ENCODE measurements at places on chromosomes 4 and X. TPM values are rescaled to one million over a fixed set of nuclear protein-coding genes. Genes with fewer than 3 reads are reported as not detected.

- DNase-seq, result no peak
Measured at GRCh38 chr4:184364100-184364921, 110.0 kb downstream of the IRF2 start.

DNA sequence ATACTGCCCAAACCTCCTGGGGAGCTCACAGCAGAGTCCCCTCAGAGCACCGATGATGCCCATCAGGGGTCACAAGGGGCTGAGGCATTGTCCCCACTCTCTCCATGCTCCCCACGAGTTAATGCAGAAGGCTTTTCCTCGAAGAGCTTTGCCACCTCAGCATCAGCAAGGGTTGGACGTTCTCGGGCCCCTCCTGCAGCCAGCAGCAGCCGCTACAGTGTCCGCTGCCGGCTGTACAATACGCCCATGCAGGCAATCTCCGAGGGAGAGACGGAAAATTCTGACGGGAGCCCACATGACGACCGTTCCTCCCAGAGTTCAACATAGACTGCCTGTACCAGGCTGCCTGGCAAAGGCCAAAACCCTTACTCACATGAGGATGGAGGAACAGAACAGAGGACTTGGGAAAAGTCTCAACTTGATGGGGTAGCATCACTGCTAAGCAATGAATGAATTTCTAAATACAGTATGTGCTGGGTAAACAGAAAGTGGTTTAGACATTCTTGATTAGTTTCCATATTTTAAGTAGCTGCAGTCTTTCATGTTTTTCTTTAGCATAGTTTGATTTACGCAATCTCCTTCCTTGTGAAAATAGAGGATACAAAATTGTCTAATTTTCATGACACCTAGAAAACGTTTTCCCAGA is 5.0 kb upstream of the SCML1 start:
- DNase-seq, result no peak

- no peak for DNase-seq
Measured at GRCh38 chr4:38699112-38699511, 35.1 kb downstream of the KLF3 start.

GRCh38 chr4:187940299-187940698 is 55.3 kb upstream of the ZFP42 start:
- DNase-seq, result no peak

DNA sequence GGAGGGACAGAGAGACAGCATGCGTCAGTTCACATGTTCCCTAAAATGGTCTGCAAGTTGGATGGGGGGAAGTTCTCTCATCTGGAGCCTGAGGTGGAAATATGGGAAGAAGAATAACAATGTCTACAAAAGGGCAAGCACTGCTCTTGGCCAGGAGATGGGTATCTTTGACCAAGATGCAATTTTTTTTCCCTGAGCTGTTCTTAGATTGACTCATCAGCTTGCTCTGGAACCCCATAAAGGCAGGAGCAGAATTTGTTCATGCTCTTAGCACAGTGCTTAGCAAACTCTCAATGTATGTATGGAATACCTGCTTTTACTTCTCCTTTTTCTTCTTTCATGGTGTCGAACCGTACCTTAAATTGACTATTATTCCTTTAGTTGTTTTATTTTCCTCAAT is 90.5 kb upstream of the ZNF827 start:
- DNase-seq, result no peak

DNA sequence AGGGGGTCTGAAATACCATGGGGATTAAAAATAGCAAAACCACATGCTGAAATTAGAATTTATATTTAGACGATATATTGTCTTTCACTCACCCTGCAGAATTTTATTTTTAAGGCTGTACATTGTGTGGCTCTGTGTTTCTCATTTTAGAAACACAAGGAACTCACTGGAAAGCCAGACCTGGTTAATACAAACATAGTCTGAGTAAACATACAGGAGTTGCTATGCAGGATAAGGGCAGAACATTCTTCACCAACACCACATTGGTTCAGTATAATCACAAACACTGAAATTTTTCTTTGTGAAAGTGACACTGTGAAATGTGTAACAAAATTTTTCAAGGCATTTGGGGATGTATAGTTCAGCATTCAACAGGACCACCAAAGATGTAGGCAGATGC is 115.5 kb downstream of the ARX start:
- DNase-seq, result no peak

DNA sequence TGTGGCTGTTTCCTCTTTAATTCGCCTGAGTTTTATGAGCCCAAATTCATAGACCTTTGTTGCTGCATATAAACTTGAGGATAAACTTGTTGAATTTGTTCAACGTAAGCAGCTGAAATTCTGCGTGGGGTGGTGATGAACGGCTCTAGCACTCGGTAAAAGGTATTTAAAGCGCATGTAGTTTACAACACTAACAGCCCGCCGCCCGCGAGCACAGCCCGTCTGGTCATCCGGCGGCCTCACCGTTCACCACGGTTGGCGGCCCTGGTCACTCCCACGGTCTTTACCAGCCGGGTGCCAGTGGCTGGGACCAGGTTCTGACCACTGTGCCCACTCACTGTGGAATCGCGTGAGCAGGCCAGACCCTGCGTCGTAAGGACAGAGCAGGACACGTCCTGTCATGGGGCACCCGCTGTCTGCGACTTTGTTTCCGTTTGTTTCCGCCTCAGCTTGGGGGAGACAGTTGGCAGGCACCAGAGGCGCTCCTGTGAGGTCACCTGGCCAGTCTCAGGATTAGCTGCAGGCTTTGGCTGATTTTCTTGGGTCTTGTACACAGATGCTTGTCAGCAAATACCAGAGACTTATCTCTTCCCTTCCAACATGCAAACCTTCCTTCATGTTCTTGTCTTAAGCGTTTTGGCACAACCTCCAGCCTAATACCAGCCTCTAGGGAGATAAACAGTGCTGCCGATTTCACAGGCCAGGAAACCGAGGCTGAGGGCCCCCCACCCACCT is 36.8 kb upstream of the SPON2 start:
- DNase-seq, result no peak

DNA sequence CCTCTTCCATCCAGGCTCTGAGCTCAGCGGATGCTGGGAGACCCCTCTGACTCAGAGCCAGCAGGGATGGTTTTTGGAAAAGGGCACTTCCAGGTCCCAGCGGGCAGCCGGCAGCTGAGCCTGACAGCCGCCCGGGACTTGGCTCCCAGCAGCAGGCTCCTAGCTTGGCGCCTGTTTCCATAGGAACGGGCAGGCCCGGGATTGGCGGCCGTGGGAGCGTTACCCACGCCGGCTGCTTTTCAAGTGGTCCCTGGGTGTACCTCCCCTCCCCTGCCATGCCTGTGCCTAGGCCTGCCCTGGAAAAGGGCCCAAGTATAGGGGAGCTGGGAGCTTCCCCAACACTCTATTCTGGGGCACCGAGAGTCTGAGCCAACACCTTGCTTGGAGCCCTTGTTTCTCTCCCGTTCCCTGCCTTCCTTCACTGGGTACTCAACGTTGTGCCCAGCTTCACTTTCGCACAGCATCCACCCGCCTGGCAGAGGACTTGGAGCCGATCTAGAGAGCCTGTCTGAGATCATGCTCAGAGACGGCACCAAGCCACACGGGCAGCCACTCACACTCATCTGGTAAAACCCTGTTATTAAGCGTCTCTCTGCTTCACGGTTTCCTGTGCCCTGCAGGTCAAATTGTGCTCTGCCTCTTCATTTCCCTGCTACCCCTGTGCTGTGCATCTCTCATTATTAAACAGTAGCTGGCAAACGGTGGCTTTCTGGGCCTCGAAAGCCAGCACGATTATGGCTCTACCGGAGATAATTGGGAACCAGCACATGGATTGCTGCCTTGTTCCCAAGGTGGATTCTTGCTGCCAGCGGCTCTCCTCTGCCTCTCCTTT is 521.5 kb downstream of the BCOR start:
- DNase-seq, result no peak

- DNase-seq, result no peak
Measured at GRCh38 chr4:119041396-119041795, 94.2 kb upstream of the MYOZ2 start.

- DNase-seq, result no peak
Measured at GRCh38 chr4:47974566-47974965, 41.9 kb downstream of the CNGA1 start.

GRCh38 chr4:137632842-137633241 is 100.5 kb upstream of the PCDH18 start:
- DNase-seq, result no peak

GRCh38 chr4:6362896-6363295 is 93.2 kb downstream of the WFS1 start:
- DNase-seq, result no peak

- no peak for DNase-seq
Measured at GRCh38 chrX:16827225-16827624, 41.0 kb downstream of the TXLNG start.

- DNase-seq, result no peak
Measured at GRCh38 chr4:183471946-183472708, 27.7 kb downstream of the CDKN2AIP start.

DNA sequence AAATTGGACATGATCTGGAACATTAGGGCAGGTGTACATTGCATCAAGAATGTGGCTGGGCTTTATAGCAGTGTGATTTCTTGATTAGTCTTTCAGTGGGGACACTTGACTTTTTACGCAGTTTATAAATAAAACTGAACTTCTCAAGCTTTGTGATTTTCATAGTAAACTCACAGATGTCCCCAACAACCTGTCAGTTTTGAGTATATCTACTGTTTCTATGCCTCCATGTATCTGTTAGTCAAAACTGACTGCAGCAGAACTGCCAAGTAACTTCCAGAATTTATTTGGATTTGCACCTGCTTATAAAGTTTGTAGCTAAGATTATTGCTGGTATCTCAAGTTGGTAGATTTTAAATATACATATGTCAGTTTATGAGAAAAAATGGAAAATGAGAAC is 20.0 kb downstream of the PTTG2 start:
- DNase-seq, result no peak

DNA sequence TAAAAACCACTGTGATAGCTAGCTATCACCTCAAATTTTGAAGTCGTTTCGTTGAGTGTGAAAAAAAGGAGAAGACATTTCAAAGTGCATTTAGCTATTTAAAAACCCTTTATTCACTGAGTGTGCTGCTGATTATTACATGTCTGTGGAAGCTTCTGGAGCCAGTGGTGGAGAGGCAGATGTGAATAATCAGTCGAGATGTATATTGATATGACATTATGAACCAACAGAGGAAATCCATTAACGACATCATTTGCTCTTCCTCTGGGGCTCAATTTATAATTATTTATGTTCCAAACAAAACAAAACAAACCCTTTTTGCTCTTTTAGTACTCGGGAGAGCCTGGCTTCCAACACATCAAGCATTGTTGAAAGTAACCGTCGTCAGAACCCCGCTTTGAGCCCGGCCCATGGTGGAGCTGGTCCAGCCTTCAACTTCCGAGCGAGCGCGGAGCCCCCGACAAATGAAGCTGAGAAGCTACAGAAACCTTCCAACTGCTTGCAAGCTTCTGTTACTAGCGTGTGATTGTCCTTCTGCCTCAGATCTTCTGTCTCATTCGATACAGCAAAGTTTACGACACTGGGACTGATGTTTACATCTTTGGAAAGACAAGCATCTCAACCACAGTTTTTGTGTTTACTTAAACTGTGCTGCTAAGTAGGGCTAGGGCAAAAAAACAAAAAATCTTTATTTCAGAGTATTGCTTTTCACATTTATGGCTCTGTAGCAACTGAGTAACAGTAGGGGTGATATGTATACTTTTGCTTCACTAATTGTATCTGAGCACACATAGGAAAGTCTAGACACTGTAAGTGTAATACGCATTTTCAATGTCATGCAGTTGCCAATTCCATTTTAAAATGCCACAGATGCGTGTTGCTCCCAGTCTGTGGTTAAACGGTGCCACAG is 111.9 kb downstream of the STOX2 start:
- no peak for DNase-seq

- no peak for DNase-seq
Measured at GRCh38 chr4:121765971-121766538, 1.1 kb upstream of the SMIM43 start.

- no peak for DNase-seq
Measured at GRCh38 chr4:100379583-100380105, 138.2 kb downstream of the EMCN start.

DNA sequence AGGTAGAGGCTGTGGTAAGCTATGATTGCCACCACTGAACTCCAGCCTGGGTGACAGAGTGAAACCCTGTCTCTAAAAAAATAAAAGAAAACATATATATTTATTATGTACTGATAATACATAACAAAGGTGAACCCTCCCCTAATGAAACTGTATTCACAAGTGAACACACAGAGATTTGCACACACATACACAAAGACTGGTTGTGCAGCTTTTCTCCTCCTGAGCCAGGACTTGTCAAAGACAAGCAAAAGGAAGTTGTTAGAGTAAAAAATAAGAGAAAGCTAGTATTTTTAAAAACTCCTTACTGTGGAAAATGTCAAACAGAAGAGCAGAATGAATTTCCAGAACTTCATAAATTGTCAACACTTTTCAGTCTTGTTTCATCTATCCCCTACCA is 1.5 kb upstream of the GRSF1 start:
- DNase-seq, result no peak

DNA sequence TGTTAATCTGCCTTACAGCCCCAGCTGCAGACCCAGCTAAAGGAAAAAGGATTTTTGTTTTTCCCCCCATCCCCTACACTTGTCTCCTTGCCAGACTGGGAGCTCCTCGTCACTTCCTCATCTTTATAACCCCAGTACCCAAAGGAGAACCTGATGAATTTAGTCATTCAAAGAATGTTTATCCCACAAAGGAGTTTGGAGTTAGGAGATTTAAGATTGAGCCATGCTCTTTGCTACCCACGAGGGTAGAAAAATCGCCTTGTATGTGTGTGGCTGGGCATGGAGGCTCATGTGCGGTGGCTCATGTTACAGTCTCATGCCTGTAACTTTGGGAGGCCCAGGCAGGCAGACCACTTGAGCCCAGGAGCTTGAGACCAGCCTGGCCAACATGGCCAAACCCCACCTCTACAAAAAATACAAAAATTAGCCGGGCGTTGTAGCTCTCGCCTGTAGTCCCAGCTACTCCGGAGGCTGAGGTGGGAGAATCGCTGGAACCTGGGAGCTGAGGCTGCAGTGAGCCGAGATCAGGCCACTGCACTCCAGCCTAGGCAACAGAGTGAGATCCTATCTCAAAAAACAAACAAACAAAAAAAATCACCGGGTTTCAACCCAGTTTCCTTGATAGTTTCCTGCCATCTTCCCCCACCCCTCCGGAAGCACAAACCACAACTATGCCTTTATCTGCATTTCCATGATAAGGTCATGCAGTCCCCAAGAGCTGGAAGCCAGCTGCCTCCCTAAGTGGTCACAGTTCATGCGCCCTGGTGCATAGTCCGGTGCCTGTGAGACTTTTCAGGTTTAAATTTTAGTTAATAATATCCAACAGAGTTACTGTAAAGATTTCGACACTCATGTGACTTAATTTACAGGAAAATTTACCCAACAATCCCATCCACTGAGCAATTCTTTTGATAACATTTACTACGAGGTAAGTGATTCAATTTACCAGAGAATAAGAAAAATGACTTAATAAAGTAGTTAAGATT is 1.5 kb downstream of the CFAP97 start:
- DNase-seq, result no peak

The TLR3 gene
- 0.44 TPM for polyA plus RNA-seq

The VCX3A gene
- not detected for polyA plus RNA-seq

The AFF2 gene
- not detected for polyA plus RNA-seq

The ENAM gene
- polyA plus RNA-seq, result 0.01 TPM

The SPANXN4 gene
- polyA plus RNA-seq, result not detected

The KLHL15 gene
- polyA plus RNA-seq, result 2.7 TPM

The BCAP31 gene
- 204 TPM for polyA plus RNA-seq

The CENPI gene
- 8.5 TPM for polyA plus RNA-seq
